ENCODE measurements at places on chromosomes 4 and X.

DNA sequence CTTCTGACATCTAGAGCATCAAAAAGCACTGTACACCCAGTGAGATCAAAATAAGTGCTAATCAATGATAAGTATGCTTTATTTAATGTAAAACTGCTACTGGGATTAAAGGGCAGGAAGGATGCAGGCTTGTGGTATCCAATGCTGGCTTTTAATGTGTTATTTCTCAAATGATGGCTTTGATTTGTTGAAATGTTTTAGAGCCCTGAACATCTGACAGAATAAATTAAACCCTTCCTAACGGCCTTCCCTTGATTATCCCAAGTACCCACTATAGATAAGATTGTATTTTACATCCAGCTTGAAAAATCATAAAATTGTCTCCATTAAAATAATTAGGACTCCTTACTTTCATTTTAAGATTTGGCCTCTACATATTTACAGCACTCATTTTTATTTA is 382.9 kb downstream of the HNRNPD start:
- DNase-seq: no peak

- no peak for DNase-seq
Observed at GRCh38 chr4:76641758-76642157, 206.7 kb downstream of the SHROOM3 start.

DNA sequence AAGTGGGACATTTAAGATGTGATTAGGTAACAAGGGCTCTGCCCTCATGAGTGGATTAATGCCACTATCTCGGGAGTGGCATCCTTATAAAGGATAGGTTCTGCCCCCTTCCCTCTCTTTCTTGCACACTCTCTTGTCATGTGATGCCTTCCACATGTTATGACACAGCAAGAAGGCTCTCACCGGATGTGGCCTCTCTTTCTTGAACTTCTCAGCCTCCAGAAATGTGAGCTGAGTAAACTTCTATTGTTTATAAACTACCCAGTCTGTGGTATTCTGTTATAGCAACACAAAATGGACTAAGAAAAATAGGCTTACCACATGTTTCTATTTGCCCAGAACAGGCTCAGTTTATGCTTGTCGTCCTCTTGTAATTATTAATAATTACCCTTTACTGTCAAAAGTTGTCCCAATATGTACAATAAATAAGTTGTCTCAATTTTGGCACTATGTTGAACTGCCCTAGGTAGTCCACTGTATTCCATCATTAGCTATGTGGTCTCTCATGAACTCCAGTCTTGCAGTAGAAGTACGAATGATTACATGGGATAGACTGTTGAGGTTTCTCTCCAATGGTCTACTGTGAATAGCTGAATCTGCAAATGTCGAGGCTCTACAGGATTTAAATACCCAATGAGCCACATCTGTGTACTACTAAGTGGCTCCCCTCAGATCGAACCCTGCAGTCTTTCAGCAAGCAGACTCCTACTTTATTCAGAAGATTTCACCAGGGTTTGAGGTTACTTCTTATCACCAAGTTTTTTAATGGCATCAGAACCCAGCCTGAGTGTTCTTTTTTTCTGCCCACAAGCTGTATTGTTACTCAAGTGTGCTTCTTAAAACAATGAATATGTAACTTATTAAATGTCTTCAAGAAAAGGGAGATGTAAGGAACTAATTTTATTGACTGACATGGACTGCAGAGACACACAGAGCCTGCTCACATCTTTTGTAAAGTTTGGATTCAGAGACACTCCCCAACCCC is 102.0 kb upstream of the LEF1 start:
- peak; percentile 92 for DNase-seq

DNA sequence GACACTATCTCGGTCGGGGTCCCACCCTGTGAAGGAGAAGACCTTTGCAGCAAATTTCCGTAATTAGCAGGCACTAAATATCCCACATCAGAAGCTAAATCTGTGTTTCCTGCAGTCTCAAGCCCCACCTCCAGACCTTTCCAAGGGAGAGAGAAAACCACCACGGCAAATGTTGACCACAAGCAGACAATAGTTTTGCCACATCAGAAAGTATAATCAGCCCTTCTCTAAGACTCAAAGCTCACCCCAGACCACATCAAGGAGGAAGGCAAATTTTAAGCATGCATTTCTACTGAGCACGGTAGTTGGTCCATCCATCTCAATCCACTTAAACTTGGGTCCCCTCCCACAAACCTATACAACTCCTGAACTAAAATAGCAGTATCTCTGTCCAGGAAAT is 398.5 kb downstream of the GPM6A start:
- DNase-seq: peak; percentile 89

DNA sequence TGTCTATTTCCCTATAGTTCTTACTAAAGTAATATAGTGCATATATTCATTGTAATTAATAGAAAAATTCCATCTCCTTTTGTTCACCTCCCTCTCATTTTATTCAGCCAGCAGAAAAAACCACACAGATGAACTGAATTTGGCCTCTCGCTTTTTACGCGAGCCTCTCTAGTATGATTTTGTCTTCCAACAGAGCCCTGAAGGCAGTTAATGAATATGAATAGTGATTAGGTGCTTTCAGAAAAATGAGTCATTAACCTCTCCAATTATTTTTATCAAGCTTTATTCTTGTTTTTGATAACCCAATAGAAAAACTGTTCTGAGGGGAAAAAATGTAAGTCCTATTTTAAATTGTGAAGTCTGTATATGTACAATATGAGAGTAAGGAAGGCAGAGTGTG is 74.1 kb downstream of the ZAR1 start:
- no peak for DNase-seq

- peak; percentile 60 for DNase-seq
Observed at GRCh38 chr4:126727461-126727860, 905.3 kb upstream of the INTU start.

- no peak for DNase-seq
Observed at GRCh38 chr4:161393602-161394001, 770.2 kb downstream of the FSTL5 start.

DNA sequence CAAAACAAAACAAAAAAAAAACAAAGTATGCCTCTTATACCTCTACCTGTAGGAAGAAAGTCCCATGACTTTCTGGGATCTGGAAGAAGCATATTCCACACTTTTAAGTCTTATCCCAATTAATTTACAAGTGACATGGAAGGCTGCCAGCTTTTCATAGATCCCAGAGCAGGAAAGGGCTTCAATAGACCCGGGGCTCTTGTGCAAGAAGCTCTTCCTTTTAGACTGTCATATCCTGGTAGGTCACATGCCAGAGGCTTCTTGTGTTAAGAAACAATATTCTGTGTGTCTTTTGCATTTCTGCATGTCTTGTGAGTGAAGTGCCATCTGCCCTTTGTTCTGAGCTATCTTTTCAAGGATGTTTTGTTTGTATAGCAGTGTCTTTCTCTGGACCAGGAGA is 84.4 kb upstream of the PHOX2B start:
- no peak for DNase-seq

- peak; percentile 12 for DNase-seq
Observed at GRCh38 chr4:57231781-57232180, 121.6 kb upstream of the IGFBP7 start.

DNA sequence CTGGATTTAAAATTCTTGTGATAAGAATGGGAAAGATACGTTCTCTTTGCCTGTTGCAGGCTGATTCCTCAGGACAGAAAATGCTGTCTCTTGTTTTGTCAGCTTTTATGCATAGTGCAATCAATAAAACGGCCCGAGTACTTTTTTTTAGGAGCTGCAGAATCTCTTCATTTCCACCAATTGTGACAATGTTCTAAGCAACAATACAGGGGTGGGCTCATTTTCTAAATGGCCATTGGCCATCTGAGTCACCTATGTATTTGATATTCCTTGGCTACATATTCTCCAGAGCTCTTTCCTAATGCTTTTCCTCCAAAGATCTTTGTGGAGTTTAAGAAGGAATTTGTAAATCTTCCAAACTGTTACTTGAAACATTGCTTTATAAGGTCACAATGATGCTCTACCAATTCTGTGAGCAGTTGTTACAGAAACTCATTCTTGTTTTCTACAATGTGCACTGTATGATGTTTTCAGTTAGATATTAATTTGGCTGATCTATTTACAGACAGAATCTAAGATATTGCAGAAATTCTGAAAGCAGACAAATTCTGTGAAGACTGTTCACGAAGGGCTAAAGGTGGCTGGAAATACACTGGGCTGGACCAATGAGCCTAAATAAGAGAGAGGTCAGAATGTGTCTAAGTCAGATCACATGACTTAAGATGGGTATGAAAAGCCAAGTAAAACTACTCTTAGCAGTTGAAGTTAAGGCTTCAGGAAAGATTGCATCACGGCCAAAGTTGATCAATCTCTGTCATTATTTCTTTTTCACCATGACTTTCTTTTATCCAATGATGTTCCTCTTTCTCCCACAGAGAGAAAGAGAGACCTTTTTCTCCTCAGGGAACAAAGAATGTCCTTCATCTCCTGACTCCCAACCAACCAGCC is 33.4 kb downstream of the TAPT1 start:
- DNase-seq: no peak

GRCh38 chrX:17854531-17854930 is 6.6 kb downstream of the RAI2 start:
- no peak for DNase-seq

DNA sequence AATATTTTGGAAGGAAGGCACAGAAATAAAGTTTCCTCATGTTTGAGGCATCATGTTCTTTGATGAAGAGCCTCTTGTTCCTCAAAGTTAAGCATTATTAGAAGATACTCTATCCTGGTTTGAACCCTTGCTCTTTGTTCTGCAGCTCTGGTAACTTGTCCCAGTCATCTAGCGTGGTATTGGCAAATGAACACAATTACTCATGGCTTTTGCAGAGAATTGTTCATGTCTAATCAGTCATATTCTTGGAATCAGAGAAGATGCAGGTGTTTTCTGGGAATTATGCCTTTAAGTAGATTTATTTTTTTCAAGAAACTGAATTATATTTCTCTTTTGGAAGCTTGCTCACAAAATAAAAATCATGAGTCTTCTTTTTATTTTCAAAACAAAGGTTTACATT is 52.9 kb upstream of the HPGDS start:
- DNase-seq: no peak

DNA sequence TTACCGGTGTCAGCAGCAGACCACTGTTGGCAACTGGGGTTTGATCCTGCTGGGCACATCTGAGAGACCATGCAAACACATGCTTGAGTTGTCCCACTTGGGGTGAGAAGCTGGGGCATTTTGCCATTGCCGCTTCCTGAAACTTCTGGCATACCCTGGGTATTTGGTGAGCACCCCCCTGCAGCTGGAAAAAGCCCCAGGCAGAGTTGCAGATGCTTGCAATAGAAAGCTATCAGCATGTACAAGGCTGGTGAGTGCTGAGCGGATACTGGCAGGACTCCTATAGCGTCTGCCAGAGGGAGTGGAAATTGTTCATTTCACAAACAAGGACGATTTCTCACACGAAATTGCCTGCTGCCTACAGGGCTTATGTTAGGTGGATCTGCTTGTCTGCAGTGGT is 32.3 kb downstream of the SUPT20HL1 start:
- no peak for DNase-seq

DNA sequence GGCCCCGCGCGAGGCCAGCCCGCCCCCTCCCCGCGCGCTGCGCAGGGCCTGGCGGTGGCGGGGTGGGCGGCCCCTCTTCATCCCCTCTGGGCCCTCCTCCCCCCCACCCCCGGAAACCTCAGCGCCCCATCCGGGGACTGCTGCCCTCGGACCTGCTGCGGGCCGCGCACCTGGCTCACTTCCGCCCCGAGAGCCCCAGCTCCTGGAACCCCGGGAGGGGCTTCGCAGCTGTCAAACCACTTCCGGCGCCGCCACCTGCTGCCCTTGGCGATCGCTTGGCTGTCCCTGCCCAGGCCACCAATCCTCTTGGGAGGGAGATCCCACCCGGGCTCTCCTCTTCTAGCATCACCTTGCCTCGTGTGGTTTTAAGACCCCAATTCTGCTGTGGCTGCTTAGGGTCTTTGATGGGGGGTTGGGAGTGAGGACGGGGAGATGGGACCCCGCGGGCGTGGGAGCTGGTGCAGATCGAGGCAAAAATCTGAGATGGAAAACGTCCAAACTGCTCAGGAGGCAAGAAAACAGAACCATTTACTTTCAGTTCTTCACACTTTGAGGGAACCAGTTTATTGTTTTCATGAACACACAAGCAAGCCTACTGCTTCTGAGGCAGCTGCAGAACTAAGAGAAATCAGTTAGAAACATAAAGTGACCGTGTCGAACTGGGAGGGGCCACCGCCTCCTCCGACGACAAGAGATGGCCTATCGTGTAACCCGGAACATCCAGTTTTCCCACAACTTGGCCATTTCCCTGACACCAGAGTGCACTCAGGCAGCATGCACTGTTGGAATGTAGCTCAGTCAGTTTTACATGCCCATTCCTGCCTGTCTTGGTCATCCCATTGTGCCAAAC is 754 bp downstream of the MTMR1 start:
- DNase-seq: peak; percentile 20

- DNase-seq: no peak
Observed at GRCh38 chrX:6748595-6748994, 213.7 kb upstream of the VCX3A start.

DNA sequence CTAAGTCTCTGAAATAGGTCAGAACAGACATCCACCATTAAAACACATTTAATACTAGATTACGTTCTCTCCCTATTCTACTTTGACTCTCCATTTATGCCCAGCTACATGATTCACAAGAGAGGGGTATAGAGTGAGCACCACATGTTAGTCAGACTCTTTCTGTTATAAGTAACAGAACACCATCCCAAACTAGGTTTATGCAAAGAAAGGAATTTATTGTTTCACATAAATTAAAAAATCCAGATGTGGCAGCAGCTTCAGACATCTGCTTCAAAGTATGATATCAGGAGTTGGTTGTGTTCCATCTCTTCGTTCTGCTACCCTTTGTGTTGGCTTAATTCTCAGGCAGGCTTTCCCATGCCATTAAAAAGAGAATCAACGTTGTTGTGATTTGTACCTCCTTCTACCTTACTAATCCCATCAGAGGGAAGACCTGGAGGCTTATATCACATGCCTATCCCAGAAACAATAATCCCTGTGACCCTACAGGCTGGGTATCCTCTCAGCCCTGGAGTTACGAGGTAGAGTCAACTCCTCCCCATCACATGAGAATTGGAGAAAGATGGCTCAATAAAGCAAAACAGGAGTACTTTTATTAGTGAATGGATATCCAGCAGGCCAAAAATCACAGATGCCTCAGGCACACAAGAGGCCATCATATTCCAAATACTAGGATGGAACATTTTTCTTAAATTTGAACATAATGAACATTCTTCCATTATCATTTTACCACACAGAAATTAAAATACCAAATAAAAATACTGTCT is 163.2 kb downstream of the SLC7A11 start:
- no peak for DNase-seq
